ENCODE measurements at places on chromosomes 11 and 22. TPM values are rescaled to one million over a fixed set of nuclear protein-coding genes. Genes with fewer than 3 reads are reported as not detected.

GRCh38 chr11:121841487-121842191, 274.4 kb downstream of the BLID start:
- DNase-seq = no peak
- no peak overlapping the region for H3K4me3 ChIP-seq

DNA sequence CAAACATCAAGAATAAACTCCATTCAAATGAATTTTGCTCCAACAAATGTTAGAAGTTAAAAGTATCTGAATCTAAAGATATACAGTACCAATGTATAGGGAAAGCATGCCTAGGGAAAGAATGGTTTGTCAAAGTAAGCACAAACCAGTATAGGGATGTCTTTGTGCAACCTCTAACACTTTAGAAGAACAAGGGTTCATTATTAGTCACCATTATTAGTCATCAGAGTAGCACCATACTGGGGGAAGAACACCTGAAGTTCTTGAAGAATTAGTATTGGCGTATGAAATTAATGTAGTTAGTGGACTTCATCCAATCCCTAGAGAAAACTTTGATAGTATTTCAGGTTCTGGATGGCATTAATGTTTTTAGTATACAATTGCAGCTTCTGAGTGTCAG, 943.7 kb downstream of the METTL15 start:
- no peaks in the 10 kb centered on the region for H3K36me3 ChIP-seq
- no peaks in the 10 kb centered on the region for H3K27me3 ChIP-seq
- H3K4me1 ChIP-seq = no peaks in the 10 kb centered on the region
- DNase-seq = no peak

- no peak overlapping the region for H3K27ac ChIP-seq
- no peaks in the 10 kb centered on the region for H3K36me3 ChIP-seq
- H3K4me3 ChIP-seq = no peak overlapping the region
- no peaks in the 10 kb centered on the region for H3K4me1 ChIP-seq
These were observed 49.1 kb upstream of the SEPTIN5 start for GRCh38 chr22:19664951-19665783.

The GPR83 gene
- 0.28 TPM for total RNA-seq

GRCh38 chr22:29388759-29389090, 355 bp upstream of the AP1B1 start:
- no peak for DNase-seq
- peaks cover 2% of the 10 kb centered on the region for H3K36me3 ChIP-seq
- no peaks in the 10 kb centered on the region for H3K27me3 ChIP-seq
- H3K27ac ChIP-seq = peak overlapping the region; percentile 81
- H3K4me1 ChIP-seq = peaks cover 12% of the 10 kb centered on the region

The OR52A1 gene
- not detected for total RNA-seq

The TTLL8 gene
- total RNA-seq = not detected

- H3K27me3 ChIP-seq = no peaks in the 10 kb centered on the region
- H3K4me1 ChIP-seq = no peaks in the 10 kb centered on the region
- no peaks in the 10 kb centered on the region for H3K36me3 ChIP-seq
- H3K4me3 ChIP-seq = no peak overlapping the region
These were observed 57.5 kb downstream of the RPL27A start for GRCh38 chr11:8740129-8740528.

- H3K27ac ChIP-seq = peak within 1 kb of the TSS; percentile 85
- peak; percentile 94 for DNase-seq
- no peaks in the 10 kb centered on the region for H3K36me3 ChIP-seq
- no peak within 1 kb of the TSS for H3K4me3 ChIP-seq
- no peaks in the 10 kb centered on the region for H3K27me3 ChIP-seq
These were observed at the start of gene MFNG for GRCh38 chr22:37486224-37486845. MFNG (minus strand) TSS chr22:37486384; CDS start chr22:37486177, 207 bp downstream.

The TTC36 gene
- total RNA-seq = 1.1 TPM

GRCh38 chr22:22953791-22954190, 66.2 kb downstream of the IGLL5 start:
- peaks cover 7% of the 10 kb centered on the region for H3K27me3 ChIP-seq
- no peak for DNase-seq
- no peaks in the 10 kb centered on the region for H3K36me3 ChIP-seq
- no peak overlapping the region for H3K4me3 ChIP-seq
- H3K27ac ChIP-seq = no peak overlapping the region

Data from kidney (tissue), 22 donors.